AG08396 (cell line): ENCODE measurements at places on chromosomes 2 and 18.

DNA sequence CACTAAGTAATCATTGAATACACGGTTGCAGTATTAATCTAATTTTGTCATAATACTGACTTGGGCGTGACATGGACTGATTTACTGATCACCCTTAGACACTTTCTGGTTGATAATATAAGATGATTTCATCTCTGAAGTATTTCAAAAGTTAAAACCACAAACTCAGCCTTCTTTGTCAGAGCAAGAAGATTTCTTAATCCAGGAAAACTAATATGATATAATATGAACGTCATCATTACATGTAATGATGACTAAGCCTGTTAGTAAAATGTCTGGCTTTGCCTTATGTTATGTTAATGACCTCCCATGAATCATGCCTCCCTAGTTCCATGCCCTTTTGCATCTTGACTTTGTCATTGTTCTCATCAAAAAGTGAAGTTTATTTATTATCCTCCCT is 1325.0 kb upstream of the CDH2 start:
- peak; percentile 5 for DNase-seq

- no peak for DNase-seq
Observed at GRCh38 chr2:229249536-229249935, 21.6 kb downstream of the PID1 start.

DNA sequence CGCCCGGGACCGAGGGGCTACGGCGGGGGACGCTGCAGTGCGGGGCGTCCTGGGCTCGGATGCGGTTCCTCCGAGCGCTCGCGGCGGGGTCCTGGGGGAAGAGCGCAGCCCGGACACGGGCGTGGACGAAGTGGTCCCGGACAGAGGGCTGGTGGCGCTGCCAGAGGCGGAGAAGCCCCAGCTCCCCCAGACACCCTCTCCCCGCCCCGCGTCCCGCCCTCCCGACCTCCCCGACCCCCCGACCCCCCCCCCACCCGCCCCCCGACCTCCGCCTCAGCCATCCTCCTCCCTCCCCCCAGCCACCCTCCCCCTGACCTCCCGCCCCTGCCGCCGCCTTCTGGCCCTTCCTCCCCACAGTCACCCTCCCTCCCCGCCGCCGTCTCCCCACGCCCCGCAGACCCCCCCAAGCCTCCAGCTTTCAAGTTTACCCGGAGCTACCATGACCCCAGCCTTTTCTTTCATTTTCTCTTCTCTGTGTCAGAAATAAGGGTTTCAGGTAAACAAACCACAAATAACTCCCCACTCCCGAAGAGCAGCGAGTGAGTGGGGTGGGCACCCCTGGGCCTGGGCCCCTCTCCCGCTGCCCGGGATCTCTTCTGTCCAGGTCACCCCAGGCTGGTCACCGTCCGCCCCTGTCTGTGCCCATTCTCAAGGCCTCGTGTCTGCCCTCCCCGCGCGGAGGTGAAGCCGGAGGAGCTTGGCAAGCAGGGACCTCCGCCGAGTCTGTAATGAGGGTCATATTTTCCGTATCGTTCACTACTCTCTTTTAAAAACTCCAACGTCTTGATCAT is 5.1 kb downstream of the NFATC1 start:
- DNase-seq, result peak; percentile 55

- DNase-seq, result no peak
Observed at GRCh38 chr2:11539317-11540147, 5.7 kb downstream of the GREB1 start.

DNA sequence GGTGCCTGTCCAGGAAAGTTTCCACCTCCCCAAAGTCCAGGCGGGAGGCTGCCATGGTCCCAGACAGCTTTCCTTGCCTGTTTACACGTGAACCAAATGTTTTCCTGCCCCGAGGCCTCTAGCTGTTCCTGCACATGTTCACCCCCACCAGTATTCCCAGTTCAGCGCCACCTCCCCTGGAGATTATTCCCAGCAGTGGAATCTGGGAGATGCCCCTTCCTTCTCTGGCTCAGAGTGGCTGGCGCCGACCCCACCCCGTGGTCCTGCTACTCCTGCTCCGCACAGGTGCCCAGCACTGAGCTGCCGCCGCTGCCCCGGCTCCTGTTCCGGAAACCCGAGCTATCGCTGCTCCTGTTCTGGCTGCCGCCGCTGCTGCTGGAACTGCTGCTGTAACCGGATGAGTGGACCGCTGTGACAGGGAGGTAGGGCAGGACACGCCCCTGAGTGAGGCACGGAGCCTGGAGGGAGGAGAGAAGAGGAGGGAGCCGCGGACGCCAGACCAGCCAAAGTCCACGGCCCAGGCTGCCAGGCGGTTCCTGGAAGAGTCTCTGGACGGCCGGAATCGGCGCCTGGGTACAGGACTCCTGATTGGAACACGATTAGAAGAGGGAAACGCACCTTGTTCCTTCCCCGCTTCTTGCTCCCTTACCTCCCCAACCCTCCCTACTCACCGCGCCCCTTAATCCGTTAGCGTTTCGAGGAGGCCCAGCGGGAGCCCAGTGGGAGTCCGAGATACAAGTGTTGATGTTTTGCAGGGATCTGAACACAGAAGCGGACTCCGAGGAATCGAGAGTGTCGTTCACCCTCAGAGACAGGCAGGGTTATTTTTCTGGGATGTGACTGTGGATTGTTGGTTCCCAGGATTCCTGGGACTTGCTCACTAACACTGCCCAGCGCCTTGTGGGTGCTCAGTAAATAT is at the start of gene PDE11A:
Gene PDE11A (minus strand): TSS at position 395 of the 919 bp plus-strand sequence. CDS start 340 bp downstream, at position 55.
- peak; percentile 83 for DNase-seq

DNA sequence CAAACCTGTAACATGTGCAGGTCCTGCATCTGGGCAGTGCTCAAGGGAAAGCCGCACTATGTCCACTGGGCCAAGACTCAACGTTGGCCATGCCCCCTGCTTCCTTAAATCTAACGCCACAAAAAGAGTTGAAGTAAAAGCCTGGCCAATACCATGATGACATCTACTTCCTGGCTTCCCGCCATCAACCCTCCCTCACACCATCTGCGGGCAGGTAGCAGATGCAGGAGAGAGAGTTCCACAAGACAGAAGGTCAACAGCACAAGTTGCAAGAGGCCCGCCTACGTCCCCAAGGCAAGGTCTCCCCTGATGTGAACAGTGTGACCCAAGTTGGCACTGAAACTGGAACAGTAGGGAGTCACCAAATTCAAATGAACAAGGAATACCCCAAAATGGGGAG is 48.4 kb downstream of the ABCG8 start:
- DNase-seq, result no peak

- DNase-seq, result peak; percentile 26
Observed at GRCh38 chr2:17594533-17595401, 54.3 kb downstream of the VSNL1 start.

- DNase-seq, result no peak
Observed at GRCh38 chr2:64748561-64748960, 94.8 kb upstream of the SERTAD2 start.

DNA sequence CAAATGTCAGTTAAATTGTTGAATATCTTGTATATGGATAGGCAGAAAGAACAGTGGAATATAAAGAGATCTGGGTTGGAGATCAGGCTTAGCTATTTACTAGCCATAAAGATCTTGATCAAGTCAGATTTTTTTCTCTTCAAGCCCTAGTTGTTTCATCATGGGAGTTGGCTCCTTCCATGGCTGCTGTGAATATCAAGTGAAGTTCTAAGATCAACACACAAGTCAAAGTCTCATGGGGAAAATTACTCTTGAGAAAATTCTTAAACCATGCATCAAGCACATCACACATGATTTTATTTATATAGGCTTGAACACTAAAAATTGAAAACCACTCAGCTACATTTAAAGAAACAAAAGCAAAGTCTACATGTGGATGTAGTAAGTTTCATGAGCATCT is 79.8 kb downstream of the C1D start:
- no peak for DNase-seq

GRCh38 chr2:98854682-98855081 is 81.3 kb downstream of the CRACDL start:
- DNase-seq, result no peak

- no peak for DNase-seq
Observed at GRCh38 chr2:171390941-171391516, 42.8 kb downstream of the METTL8 start.

DNA sequence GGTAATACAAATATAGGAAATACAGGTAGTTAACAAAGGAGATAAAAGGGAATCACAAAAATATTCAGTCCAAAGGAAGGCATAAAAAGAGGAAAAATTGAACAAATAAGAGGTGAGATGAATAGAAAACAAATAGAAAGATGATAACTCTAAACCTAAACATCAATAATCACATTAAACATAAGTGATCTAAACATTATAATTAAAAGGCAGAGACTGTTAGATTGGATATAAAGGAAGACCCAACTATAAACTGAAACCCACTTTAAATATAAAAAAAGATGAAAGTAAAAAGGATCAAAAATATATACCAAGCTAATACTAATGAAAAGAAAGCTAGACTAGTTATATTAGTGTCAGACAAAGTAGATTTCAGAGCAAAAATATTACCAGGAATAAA is 152.3 kb downstream of the ZBTB7C start:
- DNase-seq, result no peak

DNA sequence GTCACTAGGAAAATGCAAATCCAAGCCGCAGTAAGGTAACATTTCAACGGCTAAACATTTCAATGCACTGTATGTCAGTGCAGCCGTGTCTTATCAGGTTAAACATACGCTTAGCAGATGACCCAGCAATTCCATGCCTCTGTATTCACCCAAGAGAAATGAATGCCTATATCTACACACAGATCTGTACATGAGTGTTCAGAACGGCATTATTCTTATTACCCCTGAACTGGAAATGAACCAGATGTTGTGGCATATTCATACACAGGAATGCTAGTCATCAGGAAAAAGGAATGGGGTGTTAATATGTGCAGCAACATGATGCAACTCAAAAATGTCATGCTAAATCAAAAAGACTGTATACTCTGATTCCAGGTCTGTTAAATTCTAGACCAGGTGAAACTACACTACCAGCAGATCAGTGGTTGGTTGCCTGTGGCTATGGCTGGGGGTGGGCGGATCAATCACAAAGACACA is 80.4 kb upstream of the RPL31 start:
- DNase-seq, result no peak

DNA sequence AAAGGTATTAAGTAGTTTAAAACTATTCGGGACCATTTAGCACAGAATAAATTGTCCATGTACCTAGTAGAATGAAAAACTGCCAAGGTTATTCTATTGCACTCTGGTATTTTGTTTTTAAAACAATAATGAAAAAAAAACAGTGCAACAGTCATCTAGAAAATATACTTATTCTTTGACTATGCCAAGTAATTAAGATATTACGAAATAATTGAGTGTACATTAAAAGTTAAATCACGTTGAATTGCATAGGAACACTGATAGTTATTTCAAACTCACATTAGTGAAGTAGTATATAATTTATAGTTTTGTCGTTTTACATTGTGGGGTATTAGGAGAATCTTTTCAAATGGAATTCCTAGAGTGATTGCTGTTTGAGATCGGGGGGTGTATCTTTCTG is 20.1 kb downstream of the R3HDM1 start:
- DNase-seq, result no peak

DNA sequence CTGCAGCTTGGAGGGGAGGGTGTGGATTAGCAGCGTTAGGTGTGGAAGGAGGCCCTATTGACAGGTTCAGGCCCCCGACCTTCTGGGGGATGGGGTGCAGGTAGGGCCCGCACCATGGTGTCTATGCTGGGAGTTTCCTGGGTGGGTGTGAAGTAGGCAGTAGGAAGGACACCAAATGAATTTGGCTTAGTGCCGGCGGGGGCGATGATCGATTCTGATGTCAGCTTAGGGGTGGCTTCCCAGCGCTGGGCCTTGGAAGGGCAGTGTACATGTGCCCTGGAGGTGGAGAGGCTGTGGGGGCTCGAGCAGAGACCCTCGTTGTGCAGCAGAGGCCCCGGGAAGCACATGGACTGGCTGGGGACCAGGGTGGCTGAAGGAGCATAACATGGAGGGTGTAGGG is 21.6 kb downstream of the DCDC2C start:
- DNase-seq, result no peak

- DNase-seq, result no peak
Observed at GRCh38 chr2:36168115-36168514, 187.5 kb upstream of the CRIM1 start.

- no peak for DNase-seq
Observed at GRCh38 chr2:74301262-74301661, 42.0 kb downstream of the SLC4A5 start.

- peak; percentile 67 for DNase-seq
Observed at GRCh38 chr2:203783496-203784203, 77.2 kb downstream of the CD28 start.

GRCh38 chr2:190325588-190325987 is 6.0 kb upstream of the HIBCH start:
- no peak for DNase-seq
